ENCODE measurements at places on chromosomes 2 and 18.

- DNase-seq: no peak
Measured at GRCh38 chr18:56982766-56983165, 164.1 kb upstream of the BOD1L2 start.

DNA sequence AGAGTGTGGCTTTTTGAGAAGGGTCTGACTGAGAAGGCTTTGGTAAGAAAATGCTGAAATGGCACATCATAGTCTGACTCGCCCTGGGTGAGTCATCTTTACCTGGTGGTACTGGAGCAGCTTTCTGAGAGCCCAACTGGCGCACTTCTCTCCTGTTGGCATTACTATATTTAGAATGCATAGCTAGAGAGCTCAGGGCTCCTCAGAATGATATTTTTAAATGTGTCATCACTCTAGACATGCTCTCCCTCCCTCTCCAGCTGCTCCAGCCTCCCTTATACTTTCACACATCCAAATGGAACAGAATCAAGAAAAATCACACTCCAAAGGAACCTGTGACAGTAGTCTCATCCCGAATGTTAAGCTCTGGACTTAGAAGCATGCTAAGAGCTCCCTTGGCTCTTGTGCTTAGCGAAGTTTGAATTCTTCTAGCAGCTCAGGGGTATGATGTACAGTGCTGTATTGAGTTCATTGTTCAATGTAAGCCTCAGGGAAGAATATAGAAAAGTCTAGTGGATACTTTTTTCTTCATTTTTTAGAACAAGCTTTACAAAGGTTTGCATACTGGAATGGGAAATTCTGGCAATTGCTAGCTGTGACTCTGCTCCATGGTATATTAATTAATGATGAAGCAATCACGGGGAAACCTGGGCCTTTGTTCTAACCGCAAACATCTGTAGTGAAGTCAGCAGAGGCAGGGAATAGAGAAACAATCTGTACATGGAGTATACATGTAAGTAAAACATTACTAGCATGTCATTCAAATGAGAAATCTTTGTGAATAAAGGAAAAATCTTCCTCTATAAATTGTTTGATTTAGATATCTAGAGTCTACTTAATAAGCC, 751.2 kb upstream of the NRXN1 start:
- DNase-seq: no peak

- no peak for DNase-seq
Measured at GRCh38 chr2:7449298-7449697, 532.1 kb downstream of the RNF144A start.

DNA sequence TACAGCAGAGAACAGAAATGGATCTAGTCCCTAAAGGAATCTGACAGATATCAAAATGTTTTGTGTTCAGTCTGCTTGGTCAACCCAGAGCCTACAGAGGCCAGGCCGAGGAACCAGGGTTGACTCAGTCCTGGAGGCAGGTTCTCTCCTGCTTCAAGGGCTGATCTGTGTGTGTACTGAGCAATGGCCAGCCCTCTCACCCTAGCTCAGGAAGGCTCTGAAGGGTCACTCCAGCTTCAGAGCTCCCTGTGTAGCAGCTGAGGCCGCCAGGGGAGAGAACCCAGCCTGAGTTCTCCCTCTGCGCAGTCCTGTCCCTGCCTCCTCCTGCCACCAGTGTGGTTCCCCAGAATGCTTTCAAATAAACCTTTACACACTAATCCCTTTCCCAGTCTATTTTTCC, 41.1 kb downstream of the NEURL3 start:
- DNase-seq: no peak

DNA sequence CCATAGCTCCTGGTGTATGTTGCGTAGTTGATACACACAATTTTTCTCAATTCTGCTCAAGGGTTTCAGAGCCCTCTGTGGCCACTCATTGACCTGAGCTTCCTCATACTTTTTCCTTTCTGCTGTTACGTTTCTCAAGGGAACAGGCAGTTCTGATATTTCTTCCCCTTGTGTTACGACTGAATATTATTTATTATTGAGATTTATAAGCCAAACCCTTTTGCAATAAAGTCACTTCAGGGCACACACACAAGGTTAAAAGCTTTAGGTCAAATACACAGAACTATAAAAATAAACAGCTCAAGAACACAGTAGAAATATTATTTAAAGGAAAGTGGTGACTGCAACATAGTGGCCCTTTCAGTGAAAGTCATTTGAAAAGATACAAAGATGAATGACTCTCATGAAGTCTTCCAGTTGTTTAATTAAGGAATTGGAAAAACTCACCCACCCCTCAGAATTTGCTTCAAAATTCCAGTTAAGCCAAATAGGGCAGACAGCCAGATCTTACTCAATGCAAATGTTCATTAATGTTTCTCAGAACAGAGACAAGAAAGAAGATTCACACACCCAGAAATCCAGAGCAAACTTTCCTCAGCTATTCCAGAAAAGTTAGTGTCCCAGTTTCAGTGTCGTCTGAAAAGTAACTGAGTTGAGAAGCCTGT, 179.7 kb downstream of the TRIB2 start:
- no peak for DNase-seq

DNA sequence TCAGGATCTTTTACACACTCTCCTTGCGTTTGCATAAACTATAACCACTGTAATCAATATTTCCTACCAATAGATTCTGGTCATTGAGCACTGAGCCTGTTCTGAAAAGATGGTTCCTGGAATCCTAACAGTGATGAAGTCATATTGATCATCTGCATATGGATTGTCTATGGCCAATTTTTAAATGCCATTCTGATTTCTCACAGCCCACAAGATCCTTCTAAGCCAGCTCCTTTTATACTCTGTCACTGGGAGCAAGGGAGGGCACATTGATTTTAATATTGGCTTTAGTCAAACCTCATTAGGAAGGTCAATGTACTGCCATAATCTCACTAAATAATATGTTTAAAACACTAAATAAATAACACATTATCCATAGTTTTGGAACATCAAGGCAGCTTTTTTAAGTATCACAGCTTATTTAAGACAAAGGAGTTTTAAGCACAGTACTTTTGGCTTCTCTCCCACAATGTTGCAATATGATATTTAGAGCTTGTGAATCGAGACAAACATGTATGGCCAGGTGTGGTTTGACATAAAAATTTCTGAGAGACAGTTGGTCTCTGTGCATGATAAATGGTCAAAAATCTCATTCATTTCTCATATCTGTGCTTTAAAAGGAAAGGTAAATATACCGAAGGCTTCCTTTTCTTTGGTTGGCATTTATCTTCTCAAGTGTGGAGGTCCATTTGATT, 267.3 kb downstream of the MTX2 start:
- DNase-seq: no peak

- no peak for DNase-seq
Measured at GRCh38 chr2:202152104-202152715, 79.2 kb downstream of the KIAA2012 start.

- DNase-seq: no peak
Measured at GRCh38 chr2:208937521-208937920, 486.3 kb upstream of the MAP2 start.

DNA sequence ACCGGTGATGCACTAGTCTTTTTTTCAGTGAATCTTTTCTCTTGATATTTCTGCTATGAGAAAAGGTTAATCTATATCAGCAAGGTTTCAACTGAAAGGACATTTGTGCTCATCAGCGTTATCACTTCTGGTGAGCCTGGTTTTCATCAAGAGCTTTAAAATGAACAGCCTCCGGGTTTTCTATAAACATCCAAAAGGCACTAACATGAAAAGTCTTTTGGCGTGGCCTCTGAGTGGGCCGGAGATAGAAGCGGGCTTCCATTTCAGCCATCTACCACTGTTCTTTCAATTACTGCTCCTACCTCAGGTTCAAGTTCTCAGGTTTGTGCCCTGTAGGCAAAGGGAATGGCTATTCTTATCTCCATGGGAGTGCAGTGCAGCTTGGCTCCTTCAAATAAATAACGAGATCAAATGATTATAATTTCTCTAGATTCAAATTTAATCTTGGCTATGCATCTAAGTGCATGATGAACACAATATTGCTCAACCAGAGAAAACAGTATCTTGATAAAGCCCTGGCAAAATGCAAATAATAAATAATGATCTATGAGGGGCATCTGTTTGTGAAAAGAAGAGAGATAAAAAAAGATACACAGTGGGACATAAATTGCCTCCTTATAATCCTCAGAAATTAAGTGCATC, 314.8 kb downstream of the CDH2 start:
- no peak for DNase-seq
